ENCODE measurements at places on chromosomes 13 and 19.
A peak's percentile ranks its signal among the peaks of the same experiment; 100 is the strongest.

- DNase-seq: peak; percentile 21
These were observed 16.5 kb downstream of the VASP start for GRCh38 chr19:45523642-45524256.

GRCh38 chr13:23608701-23609413, 38.6 kb downstream of the TNFRSF19 start:
- DNase-seq: no peak

- DNase-seq: no peak
These were observed 826.7 kb downstream of the DIAPH3 start for GRCh38 chr13:59337070-59337469.

DNA sequence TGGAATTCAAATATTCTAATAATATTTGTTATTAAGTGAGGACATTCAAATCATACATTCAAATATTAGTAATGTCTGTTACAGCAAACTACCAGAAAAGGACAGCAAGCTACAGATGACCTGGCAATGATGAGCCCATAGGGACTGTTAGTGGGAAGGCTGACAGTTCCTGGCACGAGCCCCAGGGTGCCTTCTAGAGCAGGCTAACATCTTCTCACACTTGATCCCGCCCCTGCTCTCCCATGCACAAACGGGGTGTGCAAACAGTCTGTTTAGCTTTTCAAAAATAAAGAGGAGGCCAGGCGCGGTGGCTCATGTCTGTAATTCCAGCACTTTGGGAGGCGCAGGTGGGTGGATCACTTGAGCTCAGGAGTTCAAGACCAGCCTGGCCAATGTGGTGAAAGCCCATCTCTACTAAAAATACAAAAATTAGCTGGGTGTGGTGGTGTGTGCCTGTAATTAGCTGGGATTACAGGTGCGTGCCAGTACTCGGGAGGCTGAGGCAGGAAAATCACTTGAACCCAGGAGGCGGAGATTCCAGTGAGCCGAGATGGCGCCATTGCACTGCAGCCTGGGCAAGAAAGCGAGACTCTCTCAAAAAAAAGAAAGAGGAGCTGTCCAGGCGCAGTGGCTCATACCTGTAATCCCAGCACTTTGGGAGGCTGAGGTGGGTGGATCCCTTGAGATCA, 9.6 kb upstream of the GARRE1 start:
- no peak for DNase-seq

DNA sequence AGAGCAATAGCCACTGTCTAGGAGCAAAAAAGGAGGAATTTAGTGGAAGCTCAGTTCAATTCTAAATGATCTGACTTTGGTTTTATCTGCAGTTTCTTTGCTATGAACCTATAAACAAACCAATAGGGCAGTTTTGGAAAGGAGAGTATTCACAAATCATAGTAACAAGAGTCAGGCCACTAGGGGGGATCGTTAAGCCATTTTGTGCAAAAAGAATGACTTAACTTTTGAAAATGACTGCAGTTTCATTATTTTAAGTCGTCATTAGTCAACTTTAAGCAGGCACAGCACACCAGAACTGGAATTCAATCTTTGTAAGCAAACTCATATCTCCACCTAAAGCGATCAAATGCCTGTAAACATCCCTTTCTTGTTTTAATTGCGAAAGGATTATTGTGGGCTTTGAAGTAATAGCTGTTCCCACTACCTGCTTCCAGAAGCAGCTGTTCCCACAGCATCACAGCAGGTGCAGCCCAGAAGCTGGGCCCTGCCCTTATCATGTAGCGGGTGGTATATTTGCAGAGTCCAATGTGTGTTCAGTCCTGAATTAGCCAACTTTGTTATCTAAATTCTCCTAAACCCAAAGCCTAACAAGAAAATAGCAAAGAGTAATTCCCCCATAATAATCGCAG, 51.5 kb downstream of the SOX21 start:
- DNase-seq: no peak

- no peak for DNase-seq
These were observed 99.0 kb upstream of the TSHZ3 start for GRCh38 chr19:31448221-31448657.

GRCh38 chr13:41394166-41394565, 63.2 kb upstream of the RGCC start:
- no peak for DNase-seq

DNA sequence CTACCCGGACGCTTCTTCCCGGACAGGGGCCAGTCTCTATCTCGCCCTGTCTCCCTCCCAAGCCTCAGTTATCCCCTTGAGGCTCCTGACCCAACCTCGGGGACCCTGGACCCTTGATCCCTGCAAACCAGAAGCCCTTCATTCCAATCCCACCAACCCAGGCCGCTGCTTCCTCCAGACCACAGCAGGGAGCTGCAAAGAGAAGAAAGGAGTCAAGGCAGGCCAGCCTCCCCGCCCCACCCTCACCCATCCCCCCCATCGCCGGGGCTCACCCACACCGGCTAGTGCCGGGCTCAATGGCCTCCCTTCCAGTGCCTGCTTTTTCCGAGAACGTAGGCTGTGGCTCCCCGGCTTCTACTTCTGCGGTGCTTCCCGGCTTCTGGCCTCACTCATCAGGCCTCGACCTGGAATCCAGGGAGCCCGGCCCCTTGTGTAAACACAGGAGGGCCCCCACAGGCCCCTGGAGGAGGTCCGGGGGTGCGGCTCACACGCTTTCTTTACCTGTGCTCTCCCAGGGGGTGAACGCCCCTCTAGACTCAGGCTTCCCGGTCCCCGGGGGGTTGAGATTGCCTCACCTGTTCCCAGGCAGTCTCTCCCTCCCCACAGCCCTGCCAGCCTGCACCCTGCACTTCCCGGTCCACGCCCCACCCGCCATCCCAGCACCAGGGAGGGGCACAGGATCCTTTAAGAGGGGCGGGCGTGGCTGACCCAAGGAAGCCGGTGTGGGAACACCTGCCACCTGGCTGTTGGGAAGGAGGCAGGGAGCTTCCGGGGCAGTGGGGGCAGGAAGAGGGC, at the start of gene FAM83E:
FAM83E (minus strand) TSS at position 641 of the 795 bp plus-strand sequence. CDS start 1,704 bp downstream, outside the sequence.
- no peak for DNase-seq

Data from substantia nigra (tissue), 51 donors.